ENCODE measurements at places on chromosomes 2 and 18.

DNA sequence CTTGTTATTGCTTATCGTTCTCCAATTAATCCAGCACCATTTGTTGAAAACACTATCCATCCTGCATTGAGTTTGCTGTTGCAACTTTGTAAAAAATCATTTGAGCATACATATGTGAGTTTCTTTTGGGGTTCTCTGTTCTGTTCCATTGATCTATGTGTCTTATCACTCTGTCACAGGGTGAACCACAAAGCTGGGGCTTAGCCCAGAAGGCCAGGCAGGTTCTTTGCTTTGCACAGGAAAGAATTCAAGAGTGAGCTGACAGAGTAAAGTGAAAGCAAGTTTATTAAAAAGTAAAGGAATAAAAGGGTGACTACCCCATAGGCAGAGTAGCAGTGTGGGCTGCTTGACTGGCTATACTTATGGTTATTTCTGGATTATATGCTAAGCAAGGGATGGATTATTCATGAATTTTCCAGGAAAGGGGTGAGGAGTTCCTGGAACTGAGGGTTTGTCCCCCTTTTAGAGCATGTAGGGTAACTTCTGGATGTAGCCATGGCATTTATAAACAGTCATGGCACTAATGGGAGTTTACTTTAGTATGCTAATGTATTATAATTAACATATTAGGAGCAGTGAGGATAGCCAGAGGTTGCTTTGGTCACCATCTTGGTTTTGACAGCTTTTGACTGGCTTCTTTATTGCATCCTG lies 46.8 kb downstream of the RNF138 start:
- DNase-seq = no peak

GRCh38 chr2:169287666-169288065 lies 74.7 kb downstream of the LRP2 start:
- DNase-seq = no peak

GRCh38 chr2:28818053-28818452 lies 7.4 kb downstream of the SPDYA start:
- no peak for DNase-seq

DNA sequence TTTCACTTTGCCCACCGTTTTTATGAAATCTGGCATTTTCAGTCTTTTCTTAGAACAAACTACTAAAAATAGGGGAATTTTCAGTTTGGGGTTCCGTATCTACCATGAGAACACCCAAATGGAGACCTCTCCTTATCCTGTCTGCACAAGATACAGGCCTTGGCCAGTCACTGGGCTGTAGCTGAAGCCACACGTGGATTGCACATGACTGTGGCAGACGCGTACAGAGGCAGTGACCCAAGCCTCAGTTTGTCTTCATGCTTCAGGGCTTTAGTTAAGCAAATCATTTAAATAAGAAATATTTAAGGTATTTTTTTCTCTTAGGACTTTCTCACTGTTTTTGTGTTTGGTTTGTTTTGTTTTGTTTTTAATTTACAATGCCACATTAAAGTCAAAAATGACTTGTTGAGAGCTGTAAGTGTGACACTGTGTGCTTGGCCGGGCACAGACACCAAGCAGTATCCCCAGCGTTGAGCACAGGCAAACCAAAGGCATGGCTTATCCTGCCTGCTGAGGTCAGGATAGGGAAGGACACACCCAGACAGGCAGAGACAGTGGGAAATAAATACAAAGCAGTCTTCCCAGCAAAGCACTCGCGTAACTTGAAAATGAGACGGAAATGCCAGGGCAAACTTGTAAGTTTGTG lies 53.3 kb downstream of the TRAPPC12 start:
- DNase-seq = no peak

DNA sequence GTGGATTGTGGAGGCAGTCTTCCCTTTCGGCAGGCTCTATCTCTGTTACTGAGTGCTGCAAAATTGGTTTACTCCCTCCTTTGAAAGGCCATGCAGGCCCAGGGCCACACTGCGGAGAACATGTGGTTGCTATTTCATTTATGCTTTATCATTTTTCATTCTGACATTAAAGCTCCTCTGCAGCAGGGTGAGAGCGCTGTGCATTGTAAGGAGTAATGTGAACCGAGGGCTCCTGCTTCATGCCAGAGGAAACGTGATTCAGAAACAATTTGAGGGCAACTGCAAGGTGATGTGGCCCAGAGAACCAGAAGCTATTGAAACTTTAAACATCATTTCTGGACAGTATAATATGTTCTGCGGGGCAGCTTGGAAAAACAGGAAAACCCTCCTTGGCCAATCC lies 341.6 kb upstream of the NT5C1B start:
- no peak for DNase-seq

DNA sequence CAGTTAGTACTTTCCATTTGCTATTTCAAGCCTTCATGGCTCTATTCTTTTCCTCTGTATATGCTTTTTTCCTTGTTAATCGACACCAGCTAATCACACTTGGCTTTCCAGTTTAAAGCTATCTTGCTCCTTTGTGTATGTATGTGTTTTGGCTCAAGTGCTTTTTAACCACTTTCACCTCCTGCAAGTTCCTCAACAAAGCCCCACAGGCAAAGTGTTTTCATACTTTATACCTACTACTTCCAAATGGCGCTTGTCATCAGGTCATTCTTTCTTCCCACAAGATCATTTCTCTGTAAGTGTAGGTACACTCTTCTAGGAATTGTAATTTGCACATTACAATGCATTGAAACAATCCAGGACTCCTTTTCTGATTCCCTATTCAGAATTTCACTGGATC lies 64.0 kb upstream of the FIGN start:
- peak; percentile 19 for DNase-seq

- DNase-seq = no peak
Observed at GRCh38 chr2:64863097-64863820, 125.9 kb upstream of the SLC1A4 start.

- no peak for DNase-seq
Observed at GRCh38 chr2:16264931-16265540, 324.7 kb downstream of the MYCN start.

DNA sequence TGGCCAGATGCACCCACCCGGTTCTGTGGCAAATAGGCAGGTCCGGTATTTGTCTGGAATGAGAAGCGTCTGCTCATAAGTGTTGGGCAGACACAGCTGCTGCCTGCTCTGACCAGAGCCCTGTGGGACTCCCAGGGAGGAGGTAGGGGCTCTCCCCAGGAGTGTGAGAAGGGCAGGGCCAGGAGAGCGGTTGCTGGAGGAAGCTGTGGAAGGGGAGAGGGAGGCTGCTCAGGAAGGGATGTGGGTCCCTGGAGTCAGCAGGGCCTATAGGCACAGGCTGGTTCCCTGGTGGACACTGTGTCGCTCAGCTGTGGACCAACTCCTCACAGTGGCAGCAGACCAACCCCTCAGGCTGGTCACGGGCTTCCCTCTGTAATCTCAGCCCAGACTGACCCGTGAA lies 109.2 kb downstream of the DYSF start:
- DNase-seq = no peak

- DNase-seq = no peak
Observed at GRCh38 chr2:131041402-131042147, 51.7 kb downstream of the FAM168B start.

DNA sequence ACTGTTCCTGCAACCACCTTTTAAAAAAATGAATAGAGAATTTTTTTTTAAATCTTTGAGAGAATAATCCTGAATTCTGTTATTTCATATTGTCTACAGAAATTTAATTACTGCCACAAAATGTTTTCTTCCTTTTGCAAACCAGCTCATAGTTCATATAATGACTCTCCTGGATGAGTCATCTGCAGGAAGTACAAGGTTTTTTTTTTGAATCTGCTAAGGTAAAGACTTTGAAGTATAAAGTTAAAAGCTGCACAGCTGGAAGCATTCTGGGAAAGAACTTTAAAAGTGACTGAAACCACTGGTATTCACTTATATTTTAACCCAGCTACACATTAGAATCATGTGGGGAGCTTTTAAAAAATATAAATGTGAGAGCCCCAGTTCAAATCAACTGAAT lies 25.4 kb downstream of the SESTD1 start:
- DNase-seq = no peak

DNA sequence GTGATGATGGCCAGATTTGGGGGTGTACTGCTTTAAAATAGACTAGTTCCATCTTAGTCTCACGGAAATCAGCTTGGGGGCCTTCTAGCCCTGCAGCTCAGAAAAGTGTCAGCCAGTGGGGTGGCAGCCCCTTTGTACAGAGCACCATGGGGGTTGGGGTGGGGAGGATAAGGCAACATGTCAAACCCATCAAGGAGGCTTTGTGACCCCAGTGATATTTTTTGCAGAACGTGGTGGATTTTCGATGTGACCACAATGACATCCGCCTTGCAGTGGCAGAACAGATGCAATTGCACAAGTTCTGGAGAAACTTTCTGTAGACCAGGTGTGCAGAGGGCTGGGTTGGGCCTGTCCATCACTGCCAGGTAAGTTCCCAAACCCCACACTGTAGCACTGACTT lies 3.0 kb upstream of the CD8A start:
- no peak for DNase-seq

DNA sequence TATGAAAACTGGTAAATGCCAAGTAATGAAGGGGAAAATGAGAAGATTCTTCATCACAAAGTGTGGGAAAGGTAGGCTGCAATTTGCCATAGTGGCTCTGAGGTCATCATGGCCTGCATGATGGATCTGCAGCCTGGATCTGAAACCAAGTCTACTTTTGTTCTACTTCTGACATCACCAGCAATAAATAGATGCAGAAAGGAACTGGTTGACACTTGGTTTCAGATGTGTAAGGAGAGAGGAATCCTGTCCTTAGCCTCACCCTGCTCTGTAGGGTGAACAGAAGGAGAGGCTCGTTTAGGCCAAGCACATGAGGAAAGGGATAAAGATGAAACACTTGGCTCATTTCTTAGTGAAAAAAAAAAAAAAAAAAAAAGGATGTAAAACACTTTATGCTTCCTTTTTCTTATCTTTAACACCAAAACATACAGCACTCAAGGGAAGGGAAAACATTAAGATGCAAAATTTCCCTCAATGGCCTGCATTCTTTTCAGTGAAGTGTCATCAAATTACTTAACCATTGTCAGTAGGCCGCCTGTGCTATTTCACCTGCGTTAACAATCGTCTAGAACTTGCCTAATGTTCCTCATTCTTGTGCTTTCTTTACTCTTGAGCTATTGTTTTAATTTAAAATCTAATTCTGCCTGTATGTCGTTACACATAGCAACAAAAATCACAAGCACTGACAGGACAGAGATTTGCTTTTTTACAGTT lies 3.9 kb downstream of the NEB start:
- DNase-seq = no peak

GRCh38 chr18:63378919-63379638 lies 12.1 kb upstream of the KDSR start:
- peak; percentile 27 for DNase-seq

DNA sequence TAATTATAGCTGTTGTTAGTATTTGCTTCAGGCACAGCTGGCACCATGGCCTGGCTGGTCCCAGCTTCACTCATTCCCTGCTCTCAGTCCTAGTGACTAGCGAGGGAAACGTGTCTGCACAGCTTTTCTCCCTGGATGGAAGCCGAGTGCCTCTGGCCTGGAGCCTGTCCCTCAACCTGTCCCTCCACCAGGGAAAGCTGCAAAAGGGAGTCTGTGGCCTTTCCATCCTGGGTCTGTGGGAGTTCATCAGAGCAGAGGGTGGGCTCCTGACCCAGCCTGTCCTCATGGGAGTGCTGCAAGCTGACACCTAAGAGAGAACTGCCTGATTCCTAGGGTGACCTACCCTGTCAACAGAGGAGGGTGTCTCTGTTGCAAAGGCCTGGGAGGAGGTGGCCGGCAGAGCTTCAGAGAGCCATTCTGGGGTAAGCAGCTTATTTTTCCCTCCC lies 118.3 kb downstream of the CAPN13 start:
- peak; percentile 56 for DNase-seq

GRCh38 chr18:26757263-26758019 lies 108.1 kb downstream of the AQP4 start:
- no peak for DNase-seq

DNA sequence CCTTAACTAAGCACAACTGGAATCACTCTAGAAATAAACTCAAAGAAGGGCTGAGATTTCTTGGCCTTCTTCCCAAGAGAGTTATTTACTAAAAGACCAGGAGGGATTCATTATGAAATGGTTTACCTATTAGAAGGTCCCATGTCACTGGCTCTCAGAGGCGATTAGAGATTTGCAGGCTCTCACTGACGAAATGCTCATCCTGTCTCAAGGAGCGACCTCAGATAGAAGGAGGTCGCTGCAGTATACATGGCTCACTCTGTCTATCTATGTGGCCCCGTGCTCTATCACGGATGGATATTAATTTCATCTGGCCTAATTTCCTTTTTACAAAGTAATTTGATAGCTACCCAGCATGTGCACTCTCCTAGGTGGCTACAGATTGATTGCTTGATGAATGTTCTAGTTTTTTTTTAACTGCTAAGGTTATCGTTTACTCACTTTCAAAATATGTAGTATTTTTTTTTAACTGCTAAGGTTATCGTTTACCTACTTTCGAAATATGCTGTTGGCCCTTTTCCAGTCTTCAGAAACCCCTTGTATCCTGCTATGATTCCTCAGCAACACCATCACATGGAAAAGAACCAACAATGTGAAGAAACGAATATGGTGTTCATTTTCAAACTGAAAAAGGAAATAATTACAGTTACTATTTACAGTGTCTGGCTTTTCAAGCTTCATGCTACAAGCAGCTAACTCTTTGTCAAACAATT lies 9.1 kb downstream of the SMIM21 start:
- no peak for DNase-seq

GRCh38 chr2:143121079-143121478 lies 8.1 kb upstream of the ARHGAP15 start:
- no peak for DNase-seq

DNA sequence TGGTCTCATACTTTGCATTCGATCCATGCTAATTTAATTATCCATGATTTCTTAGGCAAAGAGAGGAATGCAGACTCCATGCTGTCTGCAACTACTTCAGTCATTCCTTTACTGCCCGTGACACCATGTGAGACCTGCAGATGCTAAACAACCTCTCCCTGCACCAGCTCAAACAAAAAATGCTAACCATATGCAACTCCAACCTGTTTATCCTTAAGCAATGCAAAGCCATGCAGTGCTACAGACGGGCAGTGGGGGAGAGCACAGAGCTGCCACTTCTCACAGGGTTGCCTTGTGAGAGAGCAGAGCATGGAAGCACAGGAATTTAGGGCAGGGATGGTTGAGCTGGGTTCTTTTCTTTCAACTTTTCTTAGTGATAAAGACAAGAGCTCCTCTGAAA lies 74.9 kb upstream of the KLHL14 start:
- no peak for DNase-seq

- DNase-seq = no peak
Observed at GRCh38 chr18:59109375-59109774, 30.3 kb upstream of the SEC11C start.

- no peak for DNase-seq
Observed at GRCh38 chr2:225413786-225414185, 14.3 kb downstream of the NYAP2 start.

- no peak for DNase-seq
Observed at GRCh38 chr2:146260551-146260950, 1584.3 kb upstream of the ACVR2A start.
